Stimulated activated CD4-positive, alpha-beta T cell treated with anti-CD3 and anti-CD28 coated beads, Interleukin-4, amount 100 ng/mL, for 1 hour (primary cell): ENCODE measurements at places on chromosomes 4 and X.

- no peak for DNase-seq
Measured at GRCh38 chr4:169256101-169256612, 14.6 kb downstream of the SH3RF1 start.

GRCh38 chr4:54365691-54366090, 136.6 kb downstream of the PDGFRA start:
- DNase-seq = no peak

- no peak for DNase-seq
Measured at GRCh38 chr4:115596265-115597001, 483.0 kb upstream of the NDST4 start.

- no peak for DNase-seq
Measured at GRCh38 chrX:109987884-109988283, 15.0 kb upstream of the TMEM164 start.

- no peak for DNase-seq
Measured at GRCh38 chr4:39342731-39343130, 23.4 kb downstream of the RFC1 start.
